ENCODE measurements at places on chromosomes 12 and 14.

- no peak for DNase-seq
Observed at GRCh38 chr12:51661199-51661598, 70.2 kb downstream of the SCN8A start.

GRCh38 chr14:65229748-65230728 is 127.7 kb upstream of the MAX start:
- DNase-seq = peak; percentile 83

DNA sequence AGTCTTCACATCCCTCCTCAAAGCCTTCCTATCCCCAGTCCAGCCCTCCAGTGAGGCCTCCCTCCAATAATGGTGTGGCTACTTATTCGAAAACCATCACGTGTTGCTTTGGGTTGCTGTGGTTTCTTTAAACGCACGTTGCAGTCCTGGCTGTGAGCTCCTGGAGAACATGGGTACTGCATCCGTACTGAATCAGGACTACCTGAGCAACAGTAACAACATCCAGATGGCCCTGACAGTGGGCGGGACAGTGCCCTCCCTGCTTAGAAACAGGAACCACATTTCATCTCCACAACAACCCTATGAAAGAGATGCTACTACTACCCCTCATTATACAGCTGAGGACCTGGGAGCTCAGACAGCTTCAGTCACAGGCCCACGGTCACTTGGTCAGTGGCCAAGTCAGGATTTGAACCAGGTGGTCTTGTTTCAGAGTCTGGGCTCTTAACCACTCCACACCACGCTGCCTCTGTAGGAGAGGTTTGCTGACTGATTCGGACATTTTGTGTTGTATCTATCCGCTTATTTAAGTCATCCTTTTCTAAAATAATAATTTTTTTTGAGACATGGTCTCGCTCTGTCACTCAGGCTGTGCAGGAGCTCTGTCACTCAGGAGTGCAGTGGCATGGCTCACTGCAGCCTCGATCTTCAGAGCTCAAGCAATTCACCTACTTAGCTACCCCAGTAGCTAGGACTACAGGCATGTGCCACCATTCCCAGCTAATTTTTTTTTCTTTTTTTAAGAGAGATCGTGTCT is 104.8 kb downstream of the DPF3 start:
- no peak for DNase-seq

DNA sequence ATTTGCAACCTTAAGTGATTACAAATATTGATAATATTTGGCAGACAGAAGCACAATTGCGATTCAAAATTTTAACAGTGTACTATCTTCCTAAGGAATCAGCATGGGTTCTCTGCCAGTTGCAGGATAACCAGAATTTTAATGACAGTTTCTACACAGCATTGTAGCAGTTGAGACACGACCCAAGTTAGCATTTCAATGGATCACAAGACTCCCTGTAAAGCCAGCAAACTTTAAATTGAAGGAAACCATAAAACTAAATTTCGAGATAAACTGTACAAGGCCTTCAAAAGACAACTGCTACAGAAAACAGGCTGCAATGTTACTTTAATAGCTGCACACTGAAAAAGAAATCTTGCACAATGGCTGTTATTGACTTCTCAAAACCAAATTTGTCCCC is 154.9 kb downstream of the MED13L start:
- no peak for DNase-seq

GRCh38 chr12:8696442-8697090 is 1.2 kb upstream of the RIMKLB start:
- no peak for DNase-seq

DNA sequence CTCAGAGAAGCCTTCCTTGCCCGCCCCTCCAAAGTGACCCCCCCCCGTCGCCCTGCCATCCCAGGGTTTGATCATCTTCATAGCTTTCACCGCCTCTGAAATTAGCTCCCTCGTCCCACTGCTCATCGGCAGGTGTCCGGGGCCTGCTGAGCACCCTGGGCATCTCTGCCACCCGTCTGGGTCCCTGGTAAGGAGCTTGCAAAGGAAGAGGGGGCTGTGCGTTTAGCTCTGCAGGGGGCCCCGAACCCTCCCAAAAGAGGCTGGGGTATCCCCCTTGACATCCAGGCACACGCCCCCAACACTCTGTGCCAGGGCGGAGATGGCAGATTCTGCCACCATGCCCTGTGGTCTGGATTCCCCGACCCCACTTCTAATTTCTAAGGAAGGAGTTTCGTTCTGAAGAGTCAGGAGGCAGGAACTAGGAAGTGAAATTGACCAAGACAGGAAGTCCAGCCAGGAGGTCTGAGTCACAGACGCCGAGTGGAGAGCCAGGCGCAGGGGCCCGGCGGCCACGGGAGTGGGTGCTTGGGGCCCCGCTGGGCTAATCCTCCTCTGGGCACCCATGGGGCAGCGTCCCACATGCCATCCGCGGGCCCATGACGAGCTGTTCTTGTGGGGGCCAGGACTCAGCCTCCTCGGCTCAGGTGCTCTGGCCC is 95.7 kb downstream of the RFLNA start:
- no peak for DNase-seq

GRCh38 chr14:35480119-35480769 is 53.7 kb upstream of the INSM2 start:
- DNase-seq = no peak

DNA sequence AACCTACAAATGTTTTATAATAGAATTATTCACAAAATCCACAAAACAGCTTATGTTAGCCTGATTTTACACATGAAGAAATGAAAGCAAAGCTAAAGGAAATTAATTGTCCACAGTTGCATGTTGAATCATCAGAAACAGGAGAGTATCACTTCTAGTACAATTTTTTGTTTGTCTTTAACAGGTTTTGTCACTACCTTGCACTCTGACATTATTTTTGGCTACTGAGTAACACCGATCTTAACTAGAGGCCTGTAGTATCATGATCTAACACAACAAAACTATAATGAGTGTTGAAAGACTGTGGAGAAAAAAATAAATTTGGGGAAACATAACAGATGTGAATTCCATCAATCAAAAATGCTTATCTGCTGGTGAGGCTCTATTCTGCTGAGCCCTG is 60.1 kb downstream of the TAOK3 start:
- no peak for DNase-seq

DNA sequence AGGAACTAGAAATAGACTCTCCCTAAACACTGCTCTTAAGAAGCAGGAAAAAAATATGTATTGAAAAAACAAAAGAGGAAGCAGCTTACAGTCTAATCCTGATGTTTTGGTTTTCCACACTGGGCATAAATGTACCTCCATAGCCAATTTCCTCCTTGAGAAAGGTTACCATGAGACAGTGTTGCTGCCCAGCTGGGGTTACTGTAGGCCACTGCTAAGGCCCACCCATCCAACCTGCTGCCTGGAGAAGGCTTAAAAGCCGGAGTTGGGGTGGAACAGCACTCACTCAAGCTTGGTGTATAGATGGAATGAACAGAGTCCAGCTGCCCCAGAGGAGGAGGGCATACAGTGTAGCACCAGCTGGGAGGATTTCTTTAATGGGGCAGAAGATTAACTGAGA is 41.1 kb downstream of the ERG28 start:
- DNase-seq = no peak

DNA sequence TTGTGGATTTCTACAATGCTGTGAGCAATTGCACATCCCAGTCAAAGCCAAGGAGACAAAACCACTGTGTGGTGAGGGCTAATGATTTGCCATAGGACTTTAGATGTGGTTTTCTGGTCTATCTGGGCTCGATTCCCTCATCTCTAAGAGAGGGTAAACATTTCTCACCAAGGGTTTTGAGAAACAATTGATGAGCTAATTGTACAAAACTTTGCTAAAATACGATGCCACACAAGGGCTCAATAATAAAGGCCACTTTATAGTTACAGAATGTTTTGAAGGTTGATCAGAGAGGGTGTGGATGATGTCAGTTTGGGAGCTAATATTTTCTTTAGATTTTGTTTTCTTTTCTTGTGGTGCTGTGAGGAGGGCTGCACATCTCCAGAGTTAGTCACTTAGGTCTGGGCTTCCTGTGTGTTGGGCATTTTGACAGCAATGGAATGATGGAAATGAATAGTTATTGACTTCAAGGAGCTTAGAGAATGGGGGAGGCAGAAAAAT is 60.8 kb upstream of the SLC38A4 start:
- DNase-seq = no peak

- no peak for DNase-seq
Observed at GRCh38 chr12:29275834-29276233, 105.1 kb downstream of the ERGIC2 start.

DNA sequence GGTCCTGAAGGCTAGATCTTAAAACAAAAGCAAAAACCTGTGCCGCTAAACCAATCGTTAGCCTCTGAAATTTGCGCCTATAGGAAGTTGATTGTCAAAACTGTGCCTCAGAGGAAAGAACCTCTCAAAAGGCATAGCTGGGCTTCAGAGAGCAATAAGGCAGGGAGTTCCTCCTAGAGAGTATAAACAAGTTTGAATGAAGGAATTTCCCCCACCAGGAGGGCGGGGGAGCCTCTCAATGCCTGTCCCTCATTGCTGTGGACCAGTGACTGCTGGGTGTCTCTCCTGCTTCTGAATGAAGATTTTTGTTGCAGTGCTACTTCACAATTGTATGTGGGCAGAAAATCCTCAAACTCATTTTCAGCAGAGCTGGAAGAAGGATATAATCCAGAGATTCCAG is 88.6 kb downstream of the KCNK10 start:
- no peak for DNase-seq

DNA sequence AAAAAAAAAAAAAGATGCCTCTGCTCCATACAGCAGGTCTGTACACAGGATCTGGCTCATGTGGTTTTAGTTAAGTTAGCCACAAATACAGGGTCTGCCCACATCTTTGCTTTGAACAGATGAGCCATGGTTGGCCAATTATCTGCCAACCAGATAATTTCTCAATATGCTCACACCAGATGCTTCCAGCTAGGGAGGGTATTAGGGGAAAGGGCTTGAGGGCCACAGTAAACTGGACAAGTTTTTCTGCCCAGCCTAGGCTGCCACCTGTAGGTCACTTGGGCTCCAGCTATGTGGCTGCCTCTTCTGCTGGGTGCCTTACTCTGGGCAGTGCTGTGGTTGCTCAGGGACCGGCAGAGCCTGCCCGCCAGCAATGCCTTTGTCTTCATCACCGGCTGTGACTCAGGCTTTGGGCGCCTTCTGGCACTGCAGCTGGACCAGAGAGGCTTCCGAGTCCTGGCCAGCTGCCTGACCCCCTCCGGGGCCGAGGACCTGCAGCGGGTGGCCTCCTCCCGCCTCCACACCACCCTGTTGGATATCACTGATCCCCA is 776 bp downstream of the RDH5 start:
- no peak for DNase-seq

DNA sequence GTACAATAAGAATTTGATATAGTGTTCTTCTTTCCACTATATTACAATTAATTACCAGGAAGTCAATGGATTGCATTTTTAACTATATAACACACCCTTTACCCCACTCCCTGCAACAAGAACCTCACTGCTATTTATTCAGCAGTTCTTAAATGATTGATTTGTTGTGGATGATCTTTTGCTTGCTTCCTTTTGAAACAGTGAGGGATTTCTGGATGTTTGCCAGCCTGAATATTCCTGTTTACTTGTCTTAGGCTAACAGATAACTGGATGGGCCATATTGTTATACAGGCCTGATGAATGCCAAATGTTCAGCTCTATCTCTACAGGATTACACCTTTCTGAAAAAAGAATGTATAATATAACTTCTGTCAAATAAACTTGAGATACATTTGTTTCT is 497.6 kb downstream of the APAF1 start:
- DNase-seq = no peak

- no peak for DNase-seq
Observed at GRCh38 chr14:64685371-64686281, 18.6 kb upstream of the PLEKHG3 start.

GRCh38 chr14:34713681-34714319 is 593 bp downstream of the CFL2 start:
- no peak for DNase-seq

- no peak for DNase-seq
Observed at GRCh38 chr14:63782683-63783389, 55.0 kb upstream of the SGPP1 start.

- DNase-seq = no peak
Observed at GRCh38 chr12:111341426-111342065, 27.3 kb downstream of the PHETA1 start.

GRCh38 chr12:6195665-6196535 is 4.3 kb upstream of the CD9 start:
- peak; percentile 62 for DNase-seq

DNA sequence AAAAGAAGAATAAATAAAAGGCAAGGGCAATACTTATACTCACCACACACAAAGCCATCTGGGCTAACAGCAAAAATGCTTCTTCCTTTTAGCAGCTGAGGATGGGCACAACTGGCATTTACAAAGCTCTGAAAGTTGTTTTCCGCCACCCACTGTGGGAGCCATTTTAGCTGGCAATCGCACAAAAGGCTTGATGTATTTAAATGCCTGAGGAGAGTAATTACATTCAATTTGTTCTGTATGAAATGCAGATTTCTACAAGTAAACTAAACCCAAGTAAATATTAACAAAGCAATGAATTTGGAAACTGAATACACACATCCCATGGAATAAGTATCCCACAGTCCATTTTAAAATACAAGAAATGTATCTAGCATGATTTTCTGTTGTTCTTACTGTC is 37.5 kb downstream of the LRIG3 start:
- DNase-seq = peak; percentile 45

DNA sequence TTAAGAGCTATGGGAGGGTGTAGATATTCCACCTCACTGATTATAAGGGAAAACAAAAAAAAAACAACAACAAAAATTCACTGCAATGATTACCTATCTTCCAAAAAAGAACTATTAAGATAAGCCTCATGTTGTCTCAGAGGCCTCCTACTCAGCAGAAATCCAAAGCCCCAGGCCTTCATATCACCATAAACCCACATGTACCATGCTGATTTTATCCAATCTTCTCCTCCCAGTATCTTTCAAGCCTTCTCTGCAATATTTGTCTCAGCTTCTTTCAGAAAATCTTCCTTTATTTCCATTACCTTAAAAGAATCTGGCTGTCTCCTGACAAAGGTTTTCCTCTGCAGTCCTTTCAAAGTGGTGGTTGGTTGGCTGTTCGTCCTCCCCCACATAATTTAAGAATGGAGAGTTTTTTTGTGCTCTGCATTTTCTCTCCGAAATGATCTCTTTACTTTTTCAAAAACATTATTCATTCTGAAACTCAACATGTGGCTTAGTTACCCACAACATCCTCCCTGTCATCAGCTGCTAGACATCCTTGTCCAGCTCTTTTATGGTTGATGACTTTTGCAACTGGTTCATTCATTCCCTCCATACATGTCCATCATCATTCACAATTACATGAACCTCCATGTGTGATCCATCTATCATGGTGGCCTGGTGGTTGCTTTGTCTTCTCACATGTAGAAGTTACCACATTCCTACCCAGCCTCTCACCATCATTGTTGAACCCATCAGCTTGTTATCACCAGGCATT is 2.9 kb upstream of the EPYC start:
- DNase-seq = no peak

DNA sequence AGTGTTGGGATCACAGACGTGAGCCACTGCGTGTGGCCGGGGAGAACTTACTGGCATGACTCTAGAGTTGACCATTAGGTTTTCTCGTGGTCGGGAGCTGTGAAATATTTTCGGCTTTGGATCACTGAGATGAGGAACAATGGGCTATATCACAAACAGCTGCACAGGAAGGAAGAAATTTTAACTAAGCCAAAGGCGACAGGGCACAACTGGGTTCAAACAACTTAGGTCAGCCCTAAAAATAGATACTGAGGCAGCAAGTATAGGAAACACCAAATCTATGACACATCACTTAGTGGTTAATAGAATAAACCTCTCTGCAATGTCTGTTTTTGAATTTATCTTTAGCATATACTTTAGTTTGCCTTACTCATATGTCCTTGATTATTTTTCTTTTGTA is 162.9 kb downstream of the LRIG3 start:
- no peak for DNase-seq

GRCh38 chr14:53044486-53044885 is 93.6 kb upstream of the FERMT2 start:
- no peak for DNase-seq
